ENCODE measurements at places on chromosomes 16 and 17.

- DNase-seq: no peak
Measured at GRCh38 chr16:67561501-67561823, 864 bp upstream of the CTCF start.

DNA sequence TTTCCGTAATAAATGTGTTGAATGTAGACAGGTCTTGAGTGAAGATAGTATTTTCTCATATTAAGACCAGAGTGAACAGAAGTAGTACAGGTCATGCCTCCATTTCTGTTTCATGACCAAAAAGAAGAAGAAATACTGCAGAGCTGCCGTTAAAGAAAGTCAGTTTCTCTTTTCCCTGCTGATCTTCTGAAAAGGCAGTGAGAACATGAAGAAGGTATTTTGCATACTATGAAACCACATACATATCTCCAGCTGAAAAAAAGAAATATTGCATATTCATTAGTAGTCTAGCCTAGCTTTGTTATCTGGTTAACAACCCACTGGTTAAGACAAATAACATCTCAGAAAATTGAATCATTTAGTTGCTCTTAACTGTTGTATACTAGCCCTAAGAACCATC lies 138.4 kb downstream of the PHKB start:
- DNase-seq: no peak

GRCh38 chr16:30740364-30741251 lies 7.6 kb upstream of the PHKG2 start:
- no peak for DNase-seq

DNA sequence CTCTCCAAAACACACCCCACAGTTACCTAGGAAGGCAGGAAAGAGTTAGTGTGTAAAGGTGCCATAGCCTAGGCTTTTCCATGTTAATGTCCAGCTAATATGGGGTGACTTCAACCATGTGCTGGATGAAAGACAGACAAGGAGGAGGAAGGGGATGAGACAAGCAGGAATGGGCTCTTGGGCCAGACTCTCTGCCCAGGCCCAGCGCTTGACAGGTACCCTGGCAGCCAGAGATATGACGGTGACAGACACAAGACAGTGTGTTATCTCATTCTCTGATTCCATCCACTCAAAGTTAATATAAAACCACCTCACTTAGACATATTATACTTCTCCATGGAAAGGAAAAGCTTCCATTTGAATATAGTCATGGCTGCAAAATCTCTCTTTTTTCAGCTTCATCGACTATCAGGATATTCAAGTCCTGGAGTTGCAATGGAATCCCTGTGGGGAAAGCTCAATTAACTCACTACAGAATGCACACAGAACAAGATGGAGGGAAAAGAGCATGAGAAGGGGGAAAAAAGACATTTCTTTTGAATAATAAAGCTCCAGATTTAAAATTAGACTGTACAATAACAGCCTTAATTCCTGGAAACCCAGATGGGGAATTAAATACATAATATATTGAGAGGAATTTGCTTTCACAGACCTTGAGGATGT lies 596.7 kb downstream of the TOX3 start:
- no peak for DNase-seq

DNA sequence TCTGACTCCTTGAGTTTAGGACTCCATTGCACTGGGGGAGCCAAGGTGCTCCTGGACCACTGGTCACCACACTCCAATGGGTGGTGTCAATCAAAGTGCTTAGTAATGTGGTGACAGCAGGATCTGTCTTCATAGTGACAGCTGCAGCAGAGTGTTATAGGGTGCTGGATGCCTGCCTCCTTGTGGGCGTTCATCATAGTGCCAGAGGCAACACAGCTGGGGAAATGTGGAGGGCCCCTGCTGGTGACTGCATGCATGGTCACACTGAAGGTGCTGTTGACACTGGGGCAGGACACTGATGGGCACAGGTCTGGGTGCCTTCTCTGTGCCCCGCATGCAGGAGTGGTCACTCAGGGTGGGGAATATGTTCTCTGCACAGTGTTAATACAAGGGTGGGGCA lies 177.5 kb upstream of the CDH8 start:
- no peak for DNase-seq

- no peak for DNase-seq
Measured at GRCh38 chr17:78376161-78376560, 2.3 kb upstream of the PGS1 start.

- DNase-seq: no peak
Measured at GRCh38 chr16:80120899-80121521, 419.8 kb upstream of the DYNLRB2 start.

DNA sequence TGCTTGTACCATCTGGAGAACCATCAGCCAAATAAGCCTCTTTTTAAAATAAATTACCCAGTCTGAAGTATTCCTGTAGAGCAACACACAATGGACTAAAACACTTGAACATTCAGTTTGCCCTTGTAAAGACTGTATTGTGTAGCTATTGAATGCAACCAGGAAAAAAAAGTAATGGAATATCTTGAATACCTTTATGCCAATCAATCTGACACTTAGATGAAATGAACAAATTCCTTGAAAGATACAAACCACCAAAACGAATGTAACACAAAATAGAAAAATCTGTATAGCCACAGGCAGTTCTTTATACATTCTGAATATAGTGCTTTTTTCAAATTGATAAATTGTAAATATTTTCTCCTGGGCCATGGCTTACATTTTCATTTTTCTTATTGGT lies 63.3 kb upstream of the KCNJ16 start:
- no peak for DNase-seq

DNA sequence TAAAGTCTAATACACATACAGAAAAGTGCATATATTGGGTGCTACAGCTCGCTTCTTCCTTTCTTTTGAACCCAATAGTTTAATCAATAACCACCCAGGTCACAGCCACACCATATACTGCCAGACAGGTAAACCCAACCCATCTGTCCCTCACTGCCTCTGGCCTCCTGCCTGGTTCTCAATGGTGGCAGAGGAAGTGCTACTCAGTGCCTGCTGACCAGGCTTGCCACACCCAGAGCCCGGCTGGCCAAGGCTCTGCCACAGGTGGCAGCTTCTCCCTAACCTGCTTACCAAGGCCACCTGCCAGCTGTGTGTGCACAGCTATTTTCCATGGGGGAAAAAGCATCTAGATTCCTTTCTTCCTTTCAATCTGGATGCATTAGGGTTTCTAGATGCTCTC lies 584 bp downstream of the PMP22 start:
- no peak for DNase-seq

DNA sequence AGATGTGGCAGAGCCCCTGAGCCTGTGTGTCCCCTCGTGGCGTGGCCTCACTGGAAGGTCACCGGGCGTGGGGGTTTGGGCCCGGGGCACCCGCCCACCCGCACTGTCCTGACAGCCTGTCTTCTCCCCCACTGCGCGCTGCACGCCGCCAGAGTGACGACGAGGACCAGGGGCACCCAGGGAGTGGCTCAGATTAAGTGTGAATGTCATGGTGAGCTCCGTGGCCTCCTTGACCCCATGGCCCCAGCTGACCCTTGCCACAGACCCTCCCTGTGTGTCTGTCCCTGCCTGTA lies 15.1 kb downstream of the PRSS27 start:
- no peak for DNase-seq

GRCh38 chr16:53202398-53202797 lies 147.6 kb downstream of the CHD9 start:
- DNase-seq: no peak

- DNase-seq: peak; percentile 9
Measured at GRCh38 chr16:66695935-66696668, 441 bp downstream of the CMTM4 start.

GRCh38 chr17:21174186-21174585 lies 39.8 kb downstream of the TMEM11 start:
- DNase-seq: no peak

- no peak for DNase-seq
Measured at GRCh38 chr17:731644-732066, 741 bp upstream of the TLCD3A start.

DNA sequence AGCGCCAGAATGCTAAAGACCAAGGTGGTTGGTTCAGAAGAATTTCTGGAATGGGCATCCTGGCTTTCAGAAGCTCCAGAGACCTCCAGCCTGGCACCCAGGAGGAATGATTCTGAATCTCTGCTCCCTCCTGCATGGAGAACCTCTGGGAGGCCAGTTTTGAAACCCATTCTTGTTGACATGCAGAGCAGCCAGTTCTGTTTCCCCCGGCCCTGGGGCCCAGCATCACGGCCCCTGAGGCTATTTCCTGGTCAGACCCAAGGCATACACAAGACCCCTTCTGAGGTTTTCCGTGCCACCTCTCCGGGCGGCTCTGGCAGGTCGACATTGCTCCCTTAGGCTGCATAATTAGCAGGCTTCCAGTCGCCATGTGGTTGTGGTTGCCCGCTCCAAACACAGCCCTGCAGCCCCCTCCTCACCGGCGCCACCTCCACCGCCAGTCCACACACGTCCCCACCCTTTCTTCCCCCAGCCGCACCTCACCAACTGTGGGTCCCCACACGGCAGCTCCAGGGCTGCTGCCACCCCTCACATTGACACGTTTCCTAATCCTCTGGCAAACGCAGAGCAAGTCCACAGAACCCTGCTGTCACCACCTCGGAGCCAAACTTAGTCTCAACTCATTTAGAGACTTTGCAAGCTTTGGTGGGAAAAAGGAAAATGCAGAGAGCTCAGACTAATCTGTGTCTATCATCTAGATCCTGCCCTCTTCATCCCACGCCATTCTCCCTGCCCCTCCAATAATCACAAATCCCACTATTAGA lies 367.1 kb downstream of the SOX9 start:
- DNase-seq: no peak

DNA sequence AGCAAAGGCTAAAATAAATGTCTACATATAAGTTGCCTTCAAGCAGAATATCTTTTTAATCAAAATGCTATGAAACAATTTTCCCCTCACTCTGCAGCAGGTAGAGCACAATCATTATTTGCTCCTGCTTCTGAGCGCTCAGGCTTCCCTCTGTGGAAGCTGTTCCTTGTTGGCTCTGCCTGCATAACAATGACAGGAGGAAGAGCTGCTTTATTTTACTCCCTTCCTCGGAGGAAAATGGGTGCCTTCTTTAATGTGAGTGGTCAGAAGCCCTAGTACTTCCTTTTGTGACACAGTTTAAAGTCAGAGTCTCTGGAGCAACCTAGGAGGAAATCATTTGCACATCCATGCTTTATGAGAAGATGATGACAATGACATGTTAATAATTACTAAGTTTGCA lies 492.1 kb downstream of the CDH8 start:
- DNase-seq: no peak

GRCh38 chr17:9371019-9371418 lies 204.6 kb downstream of the STX8 start:
- DNase-seq: no peak

- DNase-seq: no peak
Measured at GRCh38 chr17:49830605-49831004, 17.3 kb downstream of the TAC4 start.

GRCh38 chr17:32302860-32303649 lies 37.4 kb downstream of the RHBDL3 start:
- DNase-seq: no peak

DNA sequence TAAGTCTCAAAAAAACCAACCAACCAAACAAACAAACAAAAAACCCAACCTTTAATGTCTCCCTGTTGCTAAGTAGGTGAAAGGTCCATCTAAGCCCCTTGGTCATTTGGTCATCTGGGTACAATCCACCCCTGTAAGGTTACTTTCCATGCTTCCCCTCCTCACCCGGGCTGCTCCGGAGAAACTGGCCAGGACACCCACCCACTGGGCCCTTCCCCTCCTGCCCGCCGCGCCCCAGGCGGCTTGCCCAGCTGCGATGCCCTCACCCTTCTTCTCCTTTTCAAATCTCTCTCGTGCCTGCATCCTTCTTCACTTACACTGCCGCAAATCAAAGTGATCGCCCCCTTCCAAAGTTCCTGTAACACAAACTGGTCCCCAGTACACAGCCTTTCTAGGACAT lies 2.0 kb downstream of the NTAN1 start:
- DNase-seq: no peak

- peak; percentile 54 for DNase-seq
Measured at GRCh38 chr16:28182183-28182582, 29.6 kb downstream of the XPO6 start.

DNA sequence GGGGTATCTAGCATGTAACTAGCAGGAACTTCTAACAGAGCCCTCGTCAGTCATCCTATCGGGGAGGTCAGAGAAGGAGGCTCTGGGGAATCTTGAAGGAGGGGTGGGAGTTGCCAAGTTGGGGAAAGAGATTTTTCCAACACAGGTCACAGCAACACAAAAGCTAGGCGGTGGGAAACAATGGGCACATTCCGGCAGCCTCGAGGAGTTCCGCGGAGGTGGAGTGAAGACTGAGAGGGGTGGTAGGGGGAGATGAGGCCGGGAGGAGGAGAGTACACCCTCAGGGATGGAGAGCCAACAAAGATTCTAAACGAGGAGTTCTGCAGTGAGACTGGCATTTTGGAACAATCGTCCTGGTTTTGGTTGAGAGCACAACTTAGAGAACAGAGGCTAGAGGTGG lies 13.5 kb upstream of the CALB2 start:
- no peak for DNase-seq

- no peak for DNase-seq
Measured at GRCh38 chr17:27646232-27646631, 15.2 kb downstream of the LGALS9 start.

- no peak for DNase-seq
Measured at GRCh38 chr17:80283116-80283852, 22.6 kb downstream of the RNF213 start.

GRCh38 chr16:66511602-66512271 lies 38.2 kb downstream of the TK2 start:
- no peak for DNase-seq

DNA sequence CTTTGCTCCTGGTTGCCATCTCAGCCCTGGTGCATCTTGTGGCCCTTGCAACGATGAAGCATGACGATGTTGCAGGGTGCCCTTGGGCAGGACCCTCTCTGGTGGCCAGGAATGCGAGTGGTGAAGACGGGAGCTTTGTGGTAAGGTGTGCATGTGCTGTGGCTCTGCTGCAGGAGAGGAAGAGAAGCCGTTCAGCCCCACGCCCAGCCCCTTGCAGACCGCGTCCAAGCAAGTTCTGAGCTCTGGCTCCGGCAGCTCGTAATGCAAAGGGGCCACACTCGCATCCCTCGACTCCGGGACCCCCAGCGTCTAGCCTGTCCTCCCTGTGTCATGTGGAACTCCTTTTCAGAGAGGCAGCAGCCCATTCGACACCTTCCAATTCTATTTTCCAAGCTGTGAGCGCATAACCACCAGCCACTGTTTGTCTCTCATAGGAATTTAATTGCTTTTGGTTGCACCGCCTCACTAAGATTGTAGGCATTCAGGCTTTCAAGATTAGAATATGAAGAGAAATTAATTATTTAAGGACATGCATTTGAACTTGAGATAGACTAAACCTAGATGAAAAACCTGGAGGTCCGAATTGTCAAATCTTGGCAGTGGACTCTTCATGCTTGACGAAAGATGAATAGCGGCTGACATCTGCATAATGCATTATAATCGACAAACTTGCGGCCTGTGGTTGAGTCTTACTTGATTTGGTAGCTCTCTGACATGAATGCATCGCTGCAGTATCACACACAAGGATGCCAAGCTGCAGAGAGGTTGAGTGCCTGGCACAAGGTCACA lies 21.1 kb upstream of the KCNG4 start:
- DNase-seq: no peak

- no peak for DNase-seq
Measured at GRCh38 chr16:55846598-55847346, 13.9 kb upstream of the CES1 start.

DNA sequence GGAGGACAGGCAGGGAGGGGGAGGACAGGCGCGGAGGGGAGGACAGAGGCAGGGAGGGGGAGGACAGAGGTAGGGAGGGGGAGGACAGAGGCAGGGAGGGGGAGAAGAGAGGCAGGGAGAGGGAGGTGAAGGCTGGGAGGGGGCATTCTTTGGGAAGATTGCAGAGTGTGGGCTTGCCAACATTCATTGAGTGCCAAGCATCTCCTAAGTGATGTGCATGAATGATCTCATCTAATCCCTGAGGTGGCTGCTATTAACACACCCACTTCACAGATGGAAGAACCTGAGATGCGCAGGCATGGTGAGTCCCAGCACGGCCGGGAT lies 58.3 kb downstream of the NT5M start:
- no peak for DNase-seq
